ENCODE measurements at places on chromosomes 7 and 10.

GRCh38 chr7:55478700-55479099 lies 93.6 kb downstream of the VOPP1 start:
- no peak for DNase-seq

DNA sequence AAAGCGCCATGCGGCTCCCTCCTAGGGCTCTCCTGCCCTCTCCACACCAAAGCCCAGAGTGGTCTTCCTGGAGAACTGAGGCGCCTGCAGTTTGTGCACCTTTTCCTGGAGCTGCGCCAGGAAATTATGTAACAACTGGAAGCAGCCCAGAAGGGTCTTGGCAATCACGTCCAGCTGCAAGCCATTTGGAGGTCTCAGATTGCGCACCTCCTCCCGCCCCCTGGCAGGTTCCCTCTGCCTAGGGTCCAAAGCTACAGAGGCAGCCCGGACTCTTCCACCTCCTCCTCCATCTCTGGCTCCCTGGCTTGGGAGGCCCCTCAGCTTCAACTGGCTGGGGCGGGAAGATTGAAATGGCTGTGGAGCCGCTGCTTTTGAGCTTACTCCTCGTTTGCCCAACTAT lies 34.0 kb upstream of the SFTPD start:
- no peak for DNase-seq

DNA sequence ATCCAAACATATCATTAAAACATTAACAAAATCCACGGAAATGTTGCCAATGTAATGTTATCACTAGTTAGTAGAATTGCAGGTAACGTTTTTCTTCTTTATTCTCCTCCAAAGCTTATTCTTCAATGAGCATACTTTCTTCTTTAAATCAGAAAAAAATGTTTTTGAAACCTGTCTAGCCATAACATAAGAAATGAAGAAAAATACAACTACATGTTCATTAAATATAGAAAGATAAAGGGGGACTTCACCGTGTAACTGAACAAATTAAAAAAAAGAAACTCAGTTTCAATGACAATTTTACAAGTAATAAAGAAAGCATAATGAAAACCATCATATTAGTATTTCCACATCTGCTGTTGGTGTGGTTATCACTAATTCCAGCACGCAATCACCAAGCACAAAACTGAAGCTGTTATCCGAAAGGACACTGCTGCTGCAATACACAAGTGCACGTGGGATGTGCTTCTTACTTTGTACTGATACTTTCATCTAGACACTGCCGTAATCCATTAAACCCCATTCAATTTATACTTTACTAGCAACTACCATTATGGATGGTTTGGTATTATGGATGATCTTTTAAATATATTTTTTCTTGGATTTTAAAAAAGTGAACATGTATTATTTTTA lies 9.6 kb downstream of the ESYT2 start:
- peak; percentile 8 for DNase-seq

DNA sequence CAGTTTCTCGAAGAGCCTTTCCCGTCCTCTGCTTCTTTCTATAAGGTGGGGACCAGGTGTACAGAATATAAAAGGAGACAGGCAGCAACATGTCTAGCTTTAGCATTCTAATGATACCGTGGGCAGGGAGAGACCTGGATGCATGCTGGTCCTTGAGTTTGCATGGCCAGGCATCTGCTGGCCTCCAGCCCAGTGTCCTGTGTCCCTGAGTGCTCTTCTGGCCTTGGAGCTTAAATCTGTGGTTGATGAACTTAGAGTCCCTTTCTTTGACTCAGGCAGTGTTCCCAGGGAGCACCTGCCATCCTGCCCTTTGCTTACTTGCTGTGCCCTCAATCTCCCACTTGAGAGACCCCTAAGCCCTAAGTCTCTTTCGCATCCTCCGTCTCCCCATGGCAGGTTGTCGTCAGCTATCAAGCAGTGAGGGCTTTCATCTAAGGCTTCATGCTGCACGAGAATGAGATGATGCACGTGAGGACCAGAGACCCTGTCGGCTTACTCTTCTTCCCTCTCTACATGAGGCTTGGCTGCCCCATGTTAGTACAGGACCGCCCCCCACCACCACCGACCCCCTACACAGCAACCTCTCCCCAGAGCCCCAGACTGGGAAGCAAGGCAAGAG lies 313.4 kb upstream of the C7orf33 start:
- no peak for DNase-seq

DNA sequence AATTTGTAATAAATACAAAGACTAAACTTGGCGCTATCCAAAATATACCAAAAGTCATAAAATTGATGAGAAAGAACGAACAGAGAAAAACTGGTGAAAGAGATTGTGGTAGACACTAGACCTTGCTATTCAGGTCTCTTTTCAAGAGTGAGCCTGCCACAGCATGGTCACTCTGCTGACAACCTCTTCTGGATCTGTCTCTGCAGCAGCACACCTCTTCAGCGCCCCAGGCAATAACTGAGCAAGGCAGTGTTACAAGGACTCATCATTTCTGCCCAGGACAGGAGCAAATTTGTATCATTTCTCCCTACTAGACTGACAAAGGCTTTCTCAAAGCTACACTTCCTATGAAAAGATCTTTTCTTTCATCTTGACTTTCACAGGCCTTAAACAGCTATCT lies 976.0 kb downstream of the DNAJB9 start:
- no peak for DNase-seq

All from AML-193 (cell line).